ENCODE measurements at places on chromosomes 7 and 10. TPM values are rescaled to one million over a fixed set of nuclear protein-coding genes. Genes with fewer than 3 reads are reported as not detected.

DNA sequence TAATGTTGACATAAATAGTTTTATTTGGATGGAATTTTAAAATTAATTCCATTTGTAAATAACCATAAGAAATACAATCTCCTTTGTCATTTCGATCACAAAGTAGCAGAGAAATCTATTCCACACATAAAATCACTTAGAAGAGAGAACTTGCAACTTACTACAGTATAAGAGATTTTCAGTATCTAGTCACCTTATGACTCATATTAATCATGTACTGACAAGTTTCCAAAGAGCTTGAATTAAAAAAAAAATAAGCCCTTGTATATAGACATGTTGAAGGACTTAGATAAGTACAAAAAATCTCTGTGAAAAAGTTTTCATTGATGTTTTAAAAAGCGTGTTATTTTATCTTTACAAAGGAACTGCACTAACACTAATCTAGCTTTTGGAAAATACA lies 207.1 kb upstream of the ETV1 start:
- peaks cover 3% of the 10 kb centered on the region for H3K4me1 ChIP-seq
- H3K27ac ChIP-seq: no peak overlapping the region
- no peak for DNase-seq
- no peak overlapping the region for H3K4me3 ChIP-seq
- no peaks in the 10 kb centered on the region for H3K27me3 ChIP-seq

- peak; percentile 65 for DNase-seq
- no peak overlapping the region for H3K4me3 ChIP-seq
- H3K27me3 ChIP-seq: no peaks in the 10 kb centered on the region
- no peak overlapping the region for H3K27ac ChIP-seq
Observed at GRCh38 chr7:123367484-123368122, 166.8 kb downstream of the IQUB start.

GRCh38 chr10:94104316-94105000 lies 110.7 kb downstream of the PLCE1 start:
- H3K4me1 ChIP-seq: no peaks in the 10 kb centered on the region
- H3K36me3 ChIP-seq: no peaks in the 10 kb centered on the region
- no peak overlapping the region for H3K4me3 ChIP-seq
- no peak overlapping the region for H3K27ac ChIP-seq
- H3K27me3 ChIP-seq: no peaks in the 10 kb centered on the region
- DNase-seq: no peak

DNA sequence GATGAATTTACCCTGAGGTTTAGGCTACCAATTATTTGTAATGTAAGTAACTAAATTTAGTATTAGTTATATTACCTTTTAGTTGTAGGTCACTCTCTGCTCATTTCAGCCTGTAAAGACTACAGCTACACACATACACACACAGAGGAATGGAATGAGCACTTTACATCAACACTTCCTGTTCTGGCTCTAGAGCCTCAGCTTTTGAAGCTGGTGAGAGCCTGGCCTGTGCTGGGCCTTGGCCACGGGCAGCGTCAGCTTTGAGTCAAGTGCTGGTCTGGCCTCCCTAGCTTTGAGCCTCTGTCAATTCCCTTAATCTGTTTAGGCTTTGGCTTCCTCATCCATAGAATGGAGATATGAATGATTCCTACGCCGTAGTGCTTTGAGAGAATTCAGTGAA lies 141.7 kb downstream of the EGFR start:
- H3K27me3 ChIP-seq: no peaks in the 10 kb centered on the region
- peaks cover 13% of the 10 kb centered on the region for H3K4me1 ChIP-seq
- H3K4me3 ChIP-seq: no peak overlapping the region
- no peak for DNase-seq
- H3K27ac ChIP-seq: no peak overlapping the region

GRCh38 chr7:124672011-124672410 lies 93.6 kb downstream of the GPR37 start:
- no peaks in the 10 kb centered on the region for H3K36me3 ChIP-seq
- H3K27ac ChIP-seq: no peak overlapping the region
- no peaks in the 10 kb centered on the region for H3K4me1 ChIP-seq
- no peaks in the 10 kb centered on the region for H3K27me3 ChIP-seq

- no peaks in the 10 kb centered on the region for H3K36me3 ChIP-seq
- no peak overlapping the region for H3K27ac ChIP-seq
- no peak for DNase-seq
- H3K4me1 ChIP-seq: no peaks in the 10 kb centered on the region
Observed at GRCh38 chr10:113620511-113620910, 43.3 kb downstream of the NRAP start.

- H3K36me3 ChIP-seq: no peaks in the 10 kb centered on the region
- no peak overlapping the region for H3K4me3 ChIP-seq
- peaks cover 13% of the 10 kb centered on the region for H3K4me1 ChIP-seq
- H3K27ac ChIP-seq: no peak overlapping the region
- no peak for DNase-seq
Observed at GRCh38 chr7:70063927-70064326, 465.7 kb downstream of the AUTS2 start.

DNA sequence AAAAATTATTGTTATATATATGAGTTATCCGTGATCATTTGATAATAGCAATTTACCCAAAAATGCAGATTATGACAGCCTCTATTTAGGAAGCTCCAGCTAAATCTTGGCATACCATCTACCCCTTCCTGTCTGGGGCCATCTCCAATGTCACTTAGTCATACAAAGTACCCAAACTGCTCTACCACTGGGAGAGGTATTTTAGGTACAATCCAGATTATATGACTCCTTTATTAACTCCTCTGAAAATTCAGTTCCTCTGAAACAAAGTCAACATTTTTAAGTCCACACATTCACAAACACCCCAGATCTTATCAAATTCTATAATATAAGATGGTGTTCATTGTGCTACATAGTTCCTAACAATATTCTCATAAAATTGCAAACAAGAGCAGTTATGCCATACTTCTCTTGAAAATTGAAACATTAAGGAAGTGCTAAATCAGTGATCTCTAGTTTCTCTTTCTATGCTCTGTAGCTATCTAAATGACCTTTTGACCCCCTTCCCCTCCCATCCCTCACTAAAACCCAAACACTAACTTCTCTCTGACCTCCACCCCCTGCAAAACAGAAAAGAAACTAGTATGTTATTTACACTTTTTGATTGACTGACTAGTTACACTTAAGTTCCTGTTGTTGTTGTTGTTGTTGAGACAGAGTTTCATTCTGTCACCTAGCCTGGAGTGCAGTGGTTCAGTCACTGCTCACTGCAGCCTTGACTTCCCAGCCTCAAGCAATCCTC lies 16.4 kb downstream of the HOXA1 start:
- H3K36me3 ChIP-seq: no peaks in the 10 kb centered on the region
- H3K27me3 ChIP-seq: peaks cover 21% of the 10 kb centered on the region
- no peak overlapping the region for H3K4me3 ChIP-seq
- no peak for DNase-seq

DNA sequence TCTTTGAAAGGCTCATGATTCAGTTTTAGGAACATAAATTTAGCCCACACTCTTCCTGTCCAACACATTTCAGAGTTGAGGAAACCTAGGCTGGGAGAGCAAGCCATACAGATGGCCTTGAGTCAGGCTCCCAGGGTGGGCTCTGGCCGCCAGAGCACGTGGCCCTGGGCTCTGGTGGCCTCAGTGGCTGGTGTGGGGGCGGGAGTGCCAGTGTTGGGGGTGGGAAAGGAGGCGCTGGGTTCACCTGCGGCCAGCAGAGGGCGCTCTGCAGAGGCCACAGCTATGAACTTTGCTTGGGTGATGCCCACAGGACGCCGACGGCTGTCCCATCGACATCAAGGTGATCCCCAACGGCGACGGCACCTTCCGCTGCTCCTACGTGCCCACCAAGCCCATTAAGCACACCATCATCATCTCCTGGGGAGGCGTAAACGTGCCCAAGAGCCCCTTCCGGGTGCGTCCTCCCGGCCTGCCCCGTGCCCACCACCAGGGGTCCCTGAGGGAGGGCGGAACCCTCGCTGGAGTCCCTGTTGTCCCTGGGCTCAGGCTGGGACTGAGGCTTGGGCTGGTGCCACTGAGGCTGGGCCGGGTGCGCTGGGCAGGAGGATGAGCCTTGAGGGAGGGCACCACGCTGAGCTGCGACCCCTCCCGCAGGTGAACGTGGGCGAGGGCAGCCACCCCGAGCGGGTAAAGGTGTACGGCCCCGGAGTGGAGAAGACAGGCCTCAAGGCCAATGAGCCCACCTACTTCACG lies 11.9 kb downstream of the FLNC start:
- no peak overlapping the region for H3K27ac ChIP-seq
- H3K36me3 ChIP-seq: no peaks in the 10 kb centered on the region
- no peak overlapping the region for H3K4me3 ChIP-seq
- peak; percentile 34 for DNase-seq
- H3K27me3 ChIP-seq: no peaks in the 10 kb centered on the region

DNA sequence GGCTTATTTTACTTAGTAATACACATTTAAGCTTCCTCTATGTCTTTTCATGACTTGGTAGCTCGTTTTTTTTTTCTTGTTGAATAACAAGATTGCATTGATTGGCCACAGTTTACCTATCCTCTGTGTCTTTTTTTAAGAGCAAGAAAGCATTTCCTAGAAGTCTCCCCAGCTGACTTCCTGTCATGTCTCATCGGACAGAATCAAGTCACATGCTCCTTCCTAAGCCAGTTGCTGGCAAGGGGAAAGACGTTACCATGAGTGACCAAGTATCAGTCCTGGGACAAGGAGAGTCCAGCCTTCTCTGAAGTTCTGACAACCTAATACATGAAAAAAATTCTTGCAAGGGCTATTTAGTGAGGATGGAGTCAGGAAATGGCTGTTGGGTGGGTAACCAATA lies 24.9 kb upstream of the SFRP5 start:
- no peak overlapping the region for H3K27ac ChIP-seq
- H3K4me1 ChIP-seq: no peaks in the 10 kb centered on the region
- peaks cover 2% of the 10 kb centered on the region for H3K27me3 ChIP-seq
- H3K4me3 ChIP-seq: no peak overlapping the region

DNA sequence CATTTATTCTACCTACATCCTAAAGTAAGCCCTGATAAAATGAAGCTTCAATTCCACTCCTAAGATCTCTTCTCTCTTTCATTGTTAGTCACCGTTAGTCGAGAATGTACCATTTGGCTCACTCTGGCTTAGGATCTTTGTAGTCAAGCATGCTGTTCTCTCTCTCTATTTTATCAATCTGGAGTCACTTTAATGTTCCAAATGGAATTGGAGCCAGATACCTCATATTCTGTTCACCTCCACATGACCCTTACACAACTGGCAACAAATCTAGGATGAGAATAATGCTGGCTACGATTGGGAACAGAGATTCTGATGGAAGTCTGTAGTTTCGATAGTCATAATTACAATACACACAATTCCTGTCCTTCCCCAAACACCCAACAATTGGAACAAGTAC lies 213.7 kb downstream of the TWIST1 start:
- H3K36me3 ChIP-seq: no peaks in the 10 kb centered on the region
- H3K4me3 ChIP-seq: no peak overlapping the region
- H3K4me1 ChIP-seq: no peaks in the 10 kb centered on the region
- no peaks in the 10 kb centered on the region for H3K27me3 ChIP-seq

DNA sequence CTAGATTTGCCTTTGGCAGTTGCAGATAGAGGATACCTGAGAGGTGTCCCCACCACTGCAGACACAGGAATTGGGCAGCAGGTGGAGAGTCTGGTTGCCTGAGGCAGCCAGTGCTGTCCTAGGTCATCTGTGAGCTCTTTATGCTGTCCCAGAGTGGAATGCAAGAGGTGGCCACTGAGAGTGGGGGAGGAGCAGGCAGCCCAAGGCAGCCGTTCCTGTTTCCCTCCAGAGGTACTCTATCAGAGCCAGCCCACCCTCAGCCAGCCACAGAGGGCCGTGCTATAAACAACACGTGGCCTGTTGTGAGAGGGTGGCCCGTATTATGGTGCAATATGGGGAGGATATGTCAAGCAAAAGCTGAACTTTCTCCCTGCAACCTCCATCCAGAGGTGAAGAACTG lies 8.5 kb downstream of the LRRC18 start:
- no peaks in the 10 kb centered on the region for H3K36me3 ChIP-seq
- no peak overlapping the region for H3K27ac ChIP-seq
- DNase-seq: peak; percentile 23

DNA sequence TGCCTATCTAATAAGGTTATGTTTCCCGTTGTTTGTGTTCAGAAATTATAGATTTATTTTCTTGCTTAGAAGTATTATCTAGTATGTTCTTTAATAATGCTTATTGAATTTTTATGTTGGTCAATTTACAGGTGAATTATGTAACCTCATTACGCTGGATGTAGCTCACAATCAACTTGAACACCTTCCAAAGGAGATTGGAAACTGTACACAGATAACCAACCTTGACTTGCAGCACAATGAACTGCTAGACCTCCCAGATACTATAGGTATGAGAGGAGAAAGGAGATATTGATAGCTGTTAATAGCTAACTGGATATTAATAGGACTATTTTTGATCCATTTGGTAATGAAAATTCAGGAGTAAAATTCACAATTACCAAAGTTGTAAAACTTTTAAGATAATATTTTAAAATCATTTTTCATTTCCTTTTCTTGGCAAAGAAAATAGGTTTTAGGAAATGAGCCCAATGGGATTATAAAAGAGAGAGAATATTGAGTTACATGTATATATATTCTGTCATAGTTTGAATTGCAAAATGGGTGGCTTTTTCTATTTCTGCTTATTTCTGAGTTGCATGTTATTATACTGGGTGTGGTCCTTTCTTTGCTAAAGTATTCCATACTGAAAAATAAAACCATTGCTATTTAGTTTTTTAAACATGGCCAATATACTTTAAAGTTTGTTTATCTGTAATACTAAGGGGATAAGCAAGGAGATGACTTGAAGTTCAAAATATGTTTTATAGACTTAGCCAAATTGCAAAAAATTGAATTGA lies 66.3 kb downstream of the SHOC2 start:
- no peak overlapping the region for H3K27ac ChIP-seq
- no peaks in the 10 kb centered on the region for H3K4me1 ChIP-seq
- no peaks in the 10 kb centered on the region for H3K36me3 ChIP-seq
- no peaks in the 10 kb centered on the region for H3K27me3 ChIP-seq
- no peak for DNase-seq
- no peak overlapping the region for H3K4me3 ChIP-seq

DNA sequence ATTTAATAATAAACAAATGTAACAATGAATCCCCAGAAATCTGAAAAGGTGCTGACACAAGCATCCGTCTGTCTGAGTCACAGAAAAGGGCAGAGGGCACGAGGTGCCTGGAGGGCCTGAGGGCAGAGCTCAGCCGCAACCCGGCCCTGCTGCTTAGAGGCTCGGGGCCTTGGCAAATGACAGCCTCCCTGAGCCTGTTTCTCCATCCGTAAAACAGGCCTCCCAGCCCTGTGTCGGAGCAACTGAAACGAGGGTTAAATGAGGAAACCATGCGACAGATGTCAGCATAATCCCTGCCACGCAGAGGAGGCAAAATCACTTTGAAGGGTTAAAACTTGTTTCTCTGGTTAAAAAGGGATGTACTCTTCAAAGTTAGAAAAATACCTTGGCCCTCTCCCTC lies 24.9 kb downstream of the NUDT1 start:
- H3K27me3 ChIP-seq: no peaks in the 10 kb centered on the region
- H3K4me3 ChIP-seq: no peak overlapping the region
- H3K27ac ChIP-seq: no peak overlapping the region

Gene TMEM196
- not detected for total RNA-seq

Gene ITPRID1
- total RNA-seq: 0.51 TPM

Gene CTAGE4
- 4.4 TPM for total RNA-seq

Gene ZFAND4
- total RNA-seq: 17.9 TPM
